ENCODE measurements at places on chromosomes 12 and 14.

GRCh38 chr12:51269174-51270066, 795 bp downstream of the SMAGP start:
- peak; percentile 86 for DNase-seq

DNA sequence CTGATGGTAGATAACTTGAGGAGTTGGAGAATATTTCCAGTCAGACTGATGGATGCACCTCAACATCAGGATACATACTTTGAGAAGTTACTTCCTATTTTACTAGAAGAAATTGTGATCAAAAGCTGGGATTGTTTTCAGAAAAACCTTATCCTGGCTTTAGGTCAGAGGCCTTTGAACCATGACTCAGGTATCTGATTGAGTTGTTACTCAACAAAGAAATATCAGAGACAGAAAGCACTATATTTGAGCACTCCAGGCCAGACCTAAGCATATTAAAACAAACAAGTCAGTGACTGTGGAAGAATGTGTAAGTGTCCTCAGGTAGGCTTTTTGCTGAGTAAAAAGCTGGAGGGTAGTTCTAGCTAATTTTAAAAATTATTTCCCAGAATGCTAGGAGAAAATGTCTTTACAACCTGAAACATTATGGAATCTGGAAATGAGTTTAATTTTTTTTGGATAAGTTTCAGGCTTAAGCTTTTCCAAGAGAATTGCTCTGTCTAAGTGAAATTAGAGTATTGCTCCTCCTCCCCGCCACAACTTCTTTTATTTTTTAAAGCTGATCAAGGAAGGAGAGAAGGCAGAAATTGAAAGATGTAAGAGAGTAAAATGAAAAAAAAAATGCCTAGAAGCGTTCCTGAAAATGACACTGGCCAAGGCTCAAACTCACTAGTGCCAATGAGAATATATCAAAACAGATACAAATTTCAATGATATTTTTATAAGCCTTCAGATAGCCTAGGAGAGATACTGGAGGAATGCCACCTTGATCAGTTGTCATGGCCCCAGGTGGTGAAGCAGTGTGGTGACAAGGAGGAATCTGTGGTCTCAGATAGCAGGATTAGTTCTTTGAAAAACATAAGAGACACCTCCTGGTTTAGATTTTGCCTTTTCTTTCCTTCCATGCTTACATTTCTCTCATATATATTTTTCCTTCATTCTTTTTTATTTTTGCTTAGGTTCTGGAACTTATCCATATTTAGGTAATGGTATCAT, 790.3 kb downstream of the TMTC2 start:
- DNase-seq, result no peak

DNA sequence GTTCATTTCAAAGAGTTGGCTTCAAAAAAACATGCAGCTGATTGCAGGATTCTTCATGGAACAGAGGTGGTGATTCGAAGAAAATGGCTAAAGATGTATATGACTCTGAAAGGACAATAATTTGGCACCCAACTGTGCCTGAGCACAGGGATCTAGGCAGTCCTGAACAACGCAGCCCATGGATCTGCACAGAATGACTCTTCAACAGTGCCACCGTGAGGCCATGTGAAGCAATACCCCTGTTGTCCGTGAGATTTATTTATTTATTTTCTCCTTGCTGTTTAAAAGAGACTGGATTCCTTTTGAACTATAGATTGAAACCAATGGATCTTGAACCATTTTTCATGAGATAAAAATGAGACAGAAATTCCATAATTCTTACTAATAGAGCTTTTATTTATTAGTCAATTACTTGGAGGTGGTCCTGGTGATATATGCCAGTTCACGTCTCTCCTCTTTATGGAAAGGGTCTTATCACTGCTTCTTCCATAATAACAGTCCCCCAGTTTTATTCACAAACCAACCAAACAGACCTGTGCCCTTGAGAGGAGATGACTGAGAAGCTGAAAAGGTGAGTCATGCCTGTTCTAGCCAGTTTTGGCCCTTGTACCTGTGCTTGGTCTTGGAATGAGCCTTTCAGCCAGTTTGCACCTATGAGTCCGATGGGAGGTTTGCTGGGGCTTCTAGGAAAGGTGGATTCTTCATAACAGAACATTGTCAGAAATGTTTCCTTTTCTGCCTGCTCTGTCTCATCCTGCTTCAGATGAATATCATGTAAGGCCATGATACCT, 1598.3 kb downstream of the AACS start:
- DNase-seq, result peak; percentile 38

GRCh38 chr12:47189728-47190127, 110.0 kb upstream of the AMIGO2 start:
- no peak for DNase-seq

Data from activated naive CD4-positive, alpha-beta T cell treated with anti-CD3 and anti-CD28 coated beads for 36 hours (primary cell).